COR-L47 (cell line): ENCODE measurements at places on chromosomes 2 and 18.

- DNase-seq, result no peak
These were observed 3.7 kb upstream of the AQP12A start for GRCh38 chr2:240687741-240688552.

DNA sequence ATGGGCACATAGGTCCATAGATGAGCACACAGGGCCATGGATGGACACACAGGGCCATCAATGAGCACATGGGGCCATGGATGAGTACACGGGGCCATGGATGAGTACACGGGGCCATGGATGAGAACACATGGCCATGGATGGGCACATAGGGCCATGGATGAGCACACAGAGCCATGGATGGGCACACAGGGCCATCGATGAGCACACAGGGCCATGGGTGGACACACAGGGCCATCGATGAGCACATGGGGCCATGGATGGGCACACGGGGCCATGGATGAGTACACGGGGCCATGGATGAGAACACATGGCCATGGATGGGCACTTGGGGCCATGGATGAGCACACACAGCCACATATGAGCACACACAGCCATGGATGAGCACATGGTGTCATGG, 192.6 kb upstream of the HDAC4 start:
- no peak for DNase-seq

- no peak for DNase-seq
These were observed 629 bp downstream of the PRELID3A start for GRCh38 chr18:12408247-12408869.

GRCh38 chr18:9653390-9653789, 39.0 kb upstream of the PPP4R1 start:
- DNase-seq, result peak; percentile 18

GRCh38 chr2:241036397-241036963, 38.1 kb downstream of the SNED1 start:
- DNase-seq, result no peak

GRCh38 chr2:230601510-230601909, 111.1 kb upstream of the CAB39 start:
- DNase-seq, result no peak

DNA sequence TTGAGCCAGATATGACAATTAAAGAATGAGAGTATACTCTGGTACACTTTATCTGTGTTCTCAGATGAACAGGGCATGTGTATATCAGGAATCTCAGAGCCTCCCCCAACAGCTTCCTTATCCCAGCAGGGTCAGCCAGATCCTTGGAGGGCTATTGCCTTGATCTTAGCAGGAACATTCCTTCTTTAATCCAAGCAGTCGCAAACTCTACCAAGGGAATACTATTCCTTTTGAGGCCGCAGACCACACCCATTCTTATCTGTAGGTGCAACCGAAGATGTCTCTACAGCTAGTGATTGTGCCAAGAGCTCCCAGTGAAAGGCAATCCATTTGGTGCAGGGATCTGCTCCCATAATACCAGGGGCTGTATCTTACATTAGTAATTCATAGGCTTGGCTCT, 118.3 kb upstream of the DOK6 start:
- DNase-seq, result no peak

DNA sequence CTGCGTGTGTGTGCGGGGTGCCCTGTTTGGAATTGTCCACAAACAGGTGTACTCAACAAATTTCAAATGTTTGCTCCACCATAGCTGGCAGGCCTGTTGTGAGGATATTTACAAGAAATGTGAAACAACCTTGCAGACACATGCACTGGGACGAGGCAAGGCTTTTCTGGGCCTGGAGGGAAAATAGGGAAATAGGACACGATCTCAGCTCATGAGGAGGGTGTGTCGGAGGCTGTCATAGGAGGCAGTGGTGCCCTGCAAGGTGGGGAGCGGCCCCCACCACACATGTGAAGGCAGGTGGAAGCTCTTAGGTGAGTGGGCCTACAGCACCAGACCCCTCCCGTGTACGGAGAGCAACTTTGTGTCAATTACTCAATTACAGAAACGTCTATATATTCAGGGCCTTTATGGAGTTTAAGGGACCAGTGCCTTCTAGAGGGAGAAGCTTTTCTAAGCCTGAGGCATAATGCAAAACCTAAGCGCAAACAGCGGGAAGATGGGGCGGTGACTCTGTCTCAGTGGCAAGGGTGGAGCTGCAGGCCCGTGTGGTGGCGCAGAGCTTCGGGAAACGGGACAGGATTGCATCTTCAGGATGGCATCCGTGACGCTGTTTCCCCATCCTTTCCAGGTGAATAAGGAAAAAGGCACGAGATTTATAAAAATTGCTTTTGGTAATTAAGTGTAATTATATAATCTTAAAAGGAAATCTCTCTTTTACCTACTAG, 48.0 kb downstream of the RNF144A start:
- DNase-seq, result no peak

GRCh38 chr2:191539068-191539467, 138.9 kb upstream of the NABP1 start:
- peak; percentile 32 for DNase-seq

- no peak for DNase-seq
These were observed 405.5 kb downstream of the MEIS1 start for GRCh38 chr2:66840321-66841002.
